ENCODE measurements at places on chromosomes 6 and 20. TPM values are rescaled to one million over a fixed set of nuclear protein-coding genes. Genes with fewer than 3 reads are reported as not detected.
A peak's percentile ranks its signal among the peaks of the same experiment; 100 is the strongest.

DNA sequence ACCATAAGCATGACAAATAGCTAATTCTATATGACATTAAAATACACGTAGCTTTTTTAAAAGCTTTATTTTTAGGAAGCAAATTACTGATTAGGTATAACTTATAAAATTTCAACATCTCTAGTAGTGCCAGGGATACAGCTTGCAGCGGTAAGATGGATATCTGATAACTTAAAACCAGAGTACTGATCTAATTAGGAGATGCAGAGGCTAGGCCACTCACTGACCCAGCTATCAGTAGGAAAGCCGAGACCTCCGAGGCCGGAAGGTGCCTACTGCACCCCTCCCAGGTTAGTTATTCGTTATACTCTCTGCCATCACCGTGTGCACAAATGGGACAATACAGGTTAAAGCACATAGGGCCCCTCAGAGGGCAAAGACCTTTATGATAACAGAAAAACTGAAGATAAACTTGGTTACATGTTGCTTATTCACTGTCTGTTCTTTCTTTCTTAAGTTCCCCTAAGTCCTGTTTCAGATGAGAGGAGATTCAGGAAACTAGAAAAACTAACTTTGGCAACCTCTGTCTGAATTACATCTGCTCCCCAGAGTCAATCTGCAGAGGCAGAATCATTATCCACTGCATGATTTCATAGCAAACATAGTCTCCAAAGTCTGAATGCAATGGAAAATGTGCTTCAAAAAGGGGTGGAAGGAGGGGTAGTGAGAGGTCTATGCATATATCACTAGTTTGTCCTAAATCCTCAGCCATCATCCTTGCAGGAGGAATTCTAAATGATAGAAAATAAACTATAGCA lies 60.8 kb downstream of the RIPOR2 start:
- no peaks in the 10 kb centered on the region for H3K36me3 ChIP-seq
- H3K4me3 ChIP-seq: no peak overlapping the region
- DNase-seq: no peak
- no peaks in the 10 kb centered on the region for H3K4me1 ChIP-seq
- H3K27me3 ChIP-seq: no peaks in the 10 kb centered on the region

GRCh38 chr6:132498638-132499037 lies 14.3 kb downstream of the STX7 start:
- DNase-seq: no peak
- no peak overlapping the region for H3K4me3 ChIP-seq
- H3K4me1 ChIP-seq: no peaks in the 10 kb centered on the region
- H3K36me3 ChIP-seq: no peaks in the 10 kb centered on the region
- no peak overlapping the region for H3K27ac ChIP-seq

DNA sequence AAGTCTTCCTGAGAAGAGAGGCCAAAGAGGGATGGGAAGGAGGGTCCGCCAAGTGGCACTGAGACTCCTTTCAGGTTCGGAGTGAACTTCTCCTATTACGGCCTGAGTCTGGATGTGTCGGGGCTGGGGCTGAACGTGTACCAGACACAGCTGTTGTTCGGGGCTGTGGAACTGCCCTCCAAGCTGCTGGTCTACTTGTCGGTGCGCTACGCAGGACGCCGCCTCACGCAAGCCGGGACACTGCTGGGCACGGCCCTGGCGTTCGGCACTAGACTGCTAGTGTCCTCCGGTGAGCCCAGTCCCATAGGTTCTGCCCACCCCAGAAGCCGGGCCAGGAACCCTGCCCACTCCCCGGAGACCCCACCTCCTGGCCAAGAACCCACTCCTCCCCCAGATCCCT lies 4.1 kb downstream of the SLC22A7 start:
- H3K36me3 ChIP-seq: no peaks in the 10 kb centered on the region
- H3K27me3 ChIP-seq: peaks cover 5% of the 10 kb centered on the region
- no peak overlapping the region for H3K27ac ChIP-seq
- no peak overlapping the region for H3K4me3 ChIP-seq
- no peaks in the 10 kb centered on the region for H3K4me1 ChIP-seq
- no peak for DNase-seq

DNA sequence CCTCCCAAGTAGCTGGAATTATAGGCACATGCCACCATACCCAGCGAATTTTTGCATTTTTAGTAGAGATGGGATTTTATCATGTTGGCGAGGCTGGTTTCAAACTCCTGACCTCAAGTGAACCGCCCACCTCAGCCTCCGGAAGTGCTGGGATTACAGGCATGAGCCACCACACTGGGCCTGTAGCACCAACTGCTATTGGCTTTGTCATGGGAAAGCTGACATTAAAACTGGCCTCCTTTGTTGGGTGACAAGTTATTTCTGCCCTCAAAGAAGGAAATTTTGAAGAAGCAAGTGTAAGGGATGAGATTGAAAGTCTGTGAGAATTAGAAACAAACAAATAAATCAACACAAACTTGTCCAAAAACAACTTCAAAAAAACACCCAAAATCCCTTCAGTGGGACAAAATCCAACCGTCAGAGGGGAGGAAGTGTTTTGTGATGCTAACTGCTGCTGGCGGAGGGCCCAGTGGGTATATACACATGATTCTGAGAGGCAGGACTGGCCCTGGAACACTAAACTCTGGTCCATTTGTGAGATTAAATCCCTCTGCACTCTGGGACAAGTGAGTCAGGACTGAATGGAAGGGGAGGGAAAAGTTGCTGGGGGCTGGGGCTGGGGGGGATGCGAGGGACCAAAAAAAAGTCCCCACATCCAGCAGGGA lies 87.5 kb upstream of the NAA20 start:
- no peak for DNase-seq
- no peaks in the 10 kb centered on the region for H3K36me3 ChIP-seq
- H3K4me1 ChIP-seq: no peaks in the 10 kb centered on the region
- H3K27ac ChIP-seq: no peak overlapping the region

GRCh38 chr20:62739581-62740285 lies 31.1 kb downstream of the NTSR1 start:
- H3K4me3 ChIP-seq: no peak overlapping the region
- H3K4me1 ChIP-seq: peaks cover 71% of the 10 kb centered on the region
- peaks cover 4% of the 10 kb centered on the region for H3K36me3 ChIP-seq
- H3K27ac ChIP-seq: peak overlapping the region; percentile 1

DNA sequence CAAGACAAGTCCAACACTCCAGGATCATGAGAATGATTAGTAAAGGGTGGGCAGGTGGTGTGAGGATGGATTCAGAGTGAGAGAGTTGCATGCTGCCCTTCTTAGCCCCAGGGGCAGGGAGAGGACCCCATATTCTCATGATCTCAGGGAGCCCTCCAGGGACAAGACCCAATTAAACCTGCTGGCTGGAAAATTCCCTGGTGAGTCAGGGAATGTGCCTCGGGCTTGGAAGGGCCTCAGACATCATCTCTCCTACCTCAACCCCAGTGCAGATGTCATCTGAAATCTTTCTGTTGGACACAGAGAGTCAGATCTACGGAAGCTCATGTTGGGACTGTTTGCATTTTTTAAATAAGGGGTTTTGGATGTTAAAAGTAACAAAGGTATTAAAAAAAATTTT lies 9.2 kb upstream of the SIRPD start:
- H3K4me1 ChIP-seq: no peaks in the 10 kb centered on the region
- no peak overlapping the region for H3K27ac ChIP-seq
- no peaks in the 10 kb centered on the region for H3K27me3 ChIP-seq
- no peaks in the 10 kb centered on the region for H3K36me3 ChIP-seq
- no peak overlapping the region for H3K4me3 ChIP-seq

The CST4 gene
- total RNA-seq: not detected

- H3K27me3 ChIP-seq: no peaks in the 10 kb centered on the region
- no peaks in the 10 kb centered on the region for H3K36me3 ChIP-seq
- DNase-seq: no peak
- peaks cover 16% of the 10 kb centered on the region for H3K4me1 ChIP-seq
These were observed 336.3 kb downstream of the CD83 start for GRCh38 chr6:14453712-14454472.

- H3K27ac ChIP-seq: peak overlapping the region; percentile 33
- DNase-seq: no peak
- peak overlapping the region; percentile 73 for H3K4me3 ChIP-seq
- H3K4me1 ChIP-seq: peaks cover 29% of the 10 kb centered on the region
These were observed 94.4 kb downstream of the RNASET2 start for GRCh38 chr6:166861961-166862286.

GRCh38 chr6:130457605-130458004 lies 91.8 kb downstream of the TMEM200A start:
- no peak overlapping the region for H3K27ac ChIP-seq
- no peak overlapping the region for H3K4me3 ChIP-seq
- no peaks in the 10 kb centered on the region for H3K36me3 ChIP-seq
- no peaks in the 10 kb centered on the region for H3K27me3 ChIP-seq

The FNDC11 gene
- 0.16 TPM for total RNA-seq

DNA sequence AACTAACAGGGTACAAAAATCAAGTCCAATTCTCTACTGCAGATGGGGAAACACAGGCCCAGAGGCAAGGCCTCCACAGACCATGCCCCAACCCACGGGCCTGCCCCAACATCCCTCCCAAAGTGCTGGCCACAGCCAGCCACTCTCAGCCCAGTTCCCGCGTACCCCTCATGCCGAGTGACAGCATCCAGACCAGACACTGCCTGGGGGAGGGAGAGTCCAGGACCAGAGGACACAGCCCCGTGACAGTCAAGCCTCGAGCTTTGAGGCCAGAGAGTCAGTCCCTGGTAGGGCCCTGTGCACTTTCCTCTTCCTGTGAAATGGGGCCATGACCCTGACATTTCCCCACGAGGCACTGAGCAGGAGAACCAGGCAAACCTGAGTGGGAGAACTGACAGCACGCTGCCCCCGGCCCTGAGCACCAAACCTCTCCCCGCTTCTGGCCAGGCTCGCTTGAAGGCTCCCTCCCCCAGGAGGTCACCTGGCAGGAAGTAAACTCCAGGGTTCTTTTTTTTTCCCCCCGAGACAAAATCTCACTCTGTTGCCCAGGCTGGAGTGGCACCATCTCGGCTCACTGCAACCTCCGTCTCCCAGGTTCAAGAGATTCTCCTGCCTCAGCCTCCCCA lies 4.9 kb downstream of the MYL9 start:
- H3K27ac ChIP-seq: peak overlapping the region; percentile 98
- peaks cover 21% of the 10 kb centered on the region for H3K36me3 ChIP-seq
- no peak for DNase-seq
- peaks cover 76% of the 10 kb centered on the region for H3K4me1 ChIP-seq

The PTCRA gene
- total RNA-seq: not detected

GRCh38 chr20:40902661-40903060 lies 126.0 kb upstream of the TOP1 start:
- H3K4me3 ChIP-seq: no peak overlapping the region
- H3K4me1 ChIP-seq: no peaks in the 10 kb centered on the region
- no peaks in the 10 kb centered on the region for H3K36me3 ChIP-seq
- H3K27me3 ChIP-seq: no peaks in the 10 kb centered on the region

DNA sequence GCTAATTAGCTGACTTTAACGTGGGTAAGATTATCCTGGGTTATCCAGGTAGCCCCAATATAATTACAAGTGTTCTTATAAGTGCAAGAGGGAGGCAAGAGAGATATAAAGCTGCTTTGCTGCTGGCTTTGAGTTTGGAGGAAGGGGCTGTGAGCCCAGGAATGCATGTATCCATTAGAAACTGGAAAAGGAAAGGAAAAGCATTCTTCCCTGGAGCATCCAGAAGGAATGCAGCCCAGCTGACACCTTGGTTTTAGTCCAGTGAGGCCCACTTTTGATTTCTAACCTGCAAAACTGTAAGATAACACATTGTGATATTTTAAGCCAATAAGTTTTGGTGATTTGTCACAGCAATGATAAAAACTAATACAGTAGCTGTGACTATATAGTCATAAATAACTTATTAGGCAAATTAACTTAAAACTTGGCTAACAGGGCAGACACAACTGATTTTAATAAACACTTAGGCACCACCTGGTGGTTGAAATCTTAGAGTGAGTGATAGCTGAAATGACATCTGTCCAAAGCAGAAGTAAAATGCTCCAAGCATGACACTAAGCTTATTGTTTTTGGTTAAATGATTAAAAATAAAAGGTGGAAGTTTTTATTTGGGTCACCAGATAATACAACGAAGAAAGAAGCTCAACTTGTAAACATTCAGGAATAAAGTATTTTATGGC lies 35.6 kb downstream of the ADGRF4 start:
- no peak overlapping the region for H3K27ac ChIP-seq
- H3K27me3 ChIP-seq: no peaks in the 10 kb centered on the region
- no peak for DNase-seq
- no peak overlapping the region for H3K4me3 ChIP-seq
- H3K4me1 ChIP-seq: no peaks in the 10 kb centered on the region

- H3K27me3 ChIP-seq: no peaks in the 10 kb centered on the region
- H3K4me1 ChIP-seq: no peaks in the 10 kb centered on the region
- no peak overlapping the region for H3K4me3 ChIP-seq
- peaks cover 19% of the 10 kb centered on the region for H3K36me3 ChIP-seq
- no peak for DNase-seq
These were observed 26.6 kb upstream of the SUMO4 start for GRCh38 chr6:149373511-149373910.

GRCh38 chr6:41051873-41052272 lies 1.1 kb upstream of the APOBEC2 start:
- peaks cover 27% of the 10 kb centered on the region for H3K4me1 ChIP-seq
- DNase-seq: no peak
- no peaks in the 10 kb centered on the region for H3K27me3 ChIP-seq
- no peak overlapping the region for H3K4me3 ChIP-seq
- H3K27ac ChIP-seq: no peak overlapping the region
